Stimulated activated CD4-positive, alpha-beta T cell treated with anti-CD3 and anti-CD28 coated beads, TNF-alpha, amount 100 ng/mL, for 24 hours (primary cell): ENCODE measurements at places on chromosomes 3 and 15.

- DNase-seq = no peak
Measured at GRCh38 chr15:94412979-94413746, 181.8 kb downstream of the MCTP2 start.

DNA sequence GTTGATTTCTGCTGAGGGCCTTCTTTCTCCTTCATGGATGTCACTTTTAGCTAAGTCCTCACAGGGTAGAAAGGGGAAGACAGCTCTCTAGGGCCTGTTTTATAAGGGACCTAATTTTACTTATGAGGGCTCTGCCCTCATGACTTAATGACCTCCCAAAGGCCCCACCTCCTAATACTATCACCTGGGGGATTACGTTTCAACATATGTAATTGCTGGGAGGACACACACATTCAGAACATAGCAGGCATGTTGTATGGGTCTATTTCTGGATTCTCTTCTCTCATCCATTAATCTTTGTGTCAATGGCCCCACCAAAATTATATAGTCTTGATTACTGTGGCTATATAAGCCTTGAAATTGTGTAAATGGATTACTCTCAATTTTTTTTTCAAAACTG lies 255.0 kb downstream of the CLSTN2 start:
- no peak for DNase-seq

- no peak for DNase-seq
Measured at GRCh38 chr15:75459581-75459980, 8.1 kb upstream of the SIN3A start.

DNA sequence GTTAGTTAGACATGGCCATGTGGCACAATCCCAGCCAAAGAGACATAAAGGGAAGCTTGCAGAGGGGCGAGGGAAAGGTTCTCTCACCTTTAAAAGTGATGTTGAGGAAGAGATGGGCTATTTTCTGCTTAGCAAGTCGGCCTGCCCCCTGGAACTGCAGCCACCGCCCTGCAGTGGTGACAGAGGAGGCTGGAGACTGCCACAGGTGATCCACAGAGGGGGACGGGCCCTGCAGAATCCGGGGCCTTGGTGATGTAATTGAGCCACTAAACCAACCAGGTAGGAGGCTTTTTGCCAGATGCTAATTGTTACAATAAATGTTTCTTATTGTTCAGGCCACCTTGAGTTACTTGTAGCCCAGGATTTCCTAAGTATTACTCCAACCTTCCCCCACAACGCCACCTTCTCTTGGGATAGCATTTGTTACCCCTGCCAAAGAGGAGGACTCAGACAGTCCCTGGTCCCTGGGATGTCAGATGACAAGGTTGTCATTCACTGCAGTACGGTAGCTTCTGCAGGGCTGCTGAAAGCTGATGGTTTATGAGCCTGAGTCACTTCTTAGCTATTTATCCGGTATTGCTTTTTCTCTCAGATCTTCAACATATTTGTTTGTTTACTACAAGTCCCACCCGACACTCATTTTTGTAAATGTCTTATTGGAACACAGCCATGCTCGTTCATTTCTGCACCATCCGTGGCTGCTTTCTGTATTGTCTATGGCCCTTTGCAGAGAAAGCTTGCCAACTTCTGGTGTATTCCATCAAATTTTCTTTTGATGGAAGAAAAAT lies 63.3 kb upstream of the SEC61A1 start:
- no peak for DNase-seq

- no peak for DNase-seq
Measured at GRCh38 chr15:63985221-63986184, 60.8 kb downstream of the DAPK2 start.

DNA sequence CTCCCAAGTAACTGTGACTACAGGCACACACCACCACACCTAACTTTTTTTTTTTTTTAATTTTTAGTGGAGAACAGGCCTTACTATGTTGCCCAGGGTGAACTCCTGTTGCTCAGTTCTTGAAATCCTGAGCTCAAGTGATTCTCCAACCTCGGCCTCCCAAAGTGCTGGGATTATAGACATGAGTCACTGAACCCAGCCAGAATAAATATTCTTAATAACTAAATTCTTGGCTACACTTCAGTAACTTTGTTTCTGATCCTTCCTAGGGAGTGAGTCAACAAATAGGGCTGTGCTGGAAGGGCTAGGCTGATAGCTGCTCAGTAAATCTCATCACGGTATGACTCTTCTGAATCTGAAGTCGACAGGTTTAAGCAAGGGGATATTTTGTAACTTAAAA lies 56.6 kb downstream of the P3H2 start:
- DNase-seq = no peak

DNA sequence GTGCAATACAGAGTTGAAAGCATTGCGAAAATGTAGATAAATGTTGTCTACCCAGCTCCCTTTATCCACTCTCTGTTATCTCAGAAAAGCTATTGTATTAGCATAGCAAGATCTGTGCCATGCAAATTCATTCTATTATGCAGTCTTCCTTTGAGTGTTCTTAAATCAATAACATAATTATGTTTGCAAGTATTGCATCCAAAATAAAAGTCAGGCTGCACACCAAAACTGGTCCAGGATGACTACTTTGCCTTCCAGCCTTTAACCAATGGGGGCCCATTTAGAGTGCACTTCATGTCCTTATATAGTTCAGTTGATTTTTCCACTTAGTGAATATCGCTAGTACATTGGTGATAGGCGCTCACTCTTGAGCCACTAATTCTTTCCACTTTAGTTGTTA lies 107.4 kb upstream of the MLF1 start:
- DNase-seq = no peak

GRCh38 chr15:58401276-58401675 lies 30.5 kb upstream of the LIPC start:
- DNase-seq = no peak

DNA sequence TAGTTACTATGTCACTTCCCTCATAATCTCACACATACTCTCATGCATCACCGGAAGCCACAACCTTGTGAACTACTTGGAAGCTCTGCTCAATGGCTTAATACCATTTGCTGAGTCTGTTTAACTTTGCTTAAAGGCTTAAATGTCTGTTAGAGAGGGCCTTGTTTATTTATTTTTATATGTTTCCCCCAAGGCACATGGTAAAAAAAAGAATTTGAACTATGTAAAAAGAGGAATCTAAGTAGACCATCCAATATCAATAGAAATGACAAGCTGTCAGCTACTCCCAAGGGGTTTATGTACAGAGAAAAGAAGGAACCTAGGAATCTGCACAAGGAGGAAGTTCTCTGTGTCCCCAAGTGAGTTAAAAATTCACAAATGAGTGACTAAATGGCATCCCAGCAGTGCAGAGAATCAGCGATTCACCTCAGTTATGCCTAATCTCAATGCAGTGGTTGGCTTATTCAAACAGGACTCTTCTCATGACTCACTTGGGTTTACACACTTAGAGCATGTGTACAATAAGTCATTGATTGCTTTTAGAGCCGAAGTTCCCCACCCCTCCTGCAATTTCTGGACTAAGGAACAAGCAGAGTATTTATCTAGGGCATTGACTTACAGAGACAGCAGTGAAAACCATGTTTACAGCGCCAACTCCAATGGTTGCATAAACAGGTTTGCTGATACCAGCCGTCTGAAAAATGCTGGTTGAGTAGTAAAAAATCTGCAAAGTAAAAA lies 24.4 kb downstream of the SLC2A2 start:
- no peak for DNase-seq

DNA sequence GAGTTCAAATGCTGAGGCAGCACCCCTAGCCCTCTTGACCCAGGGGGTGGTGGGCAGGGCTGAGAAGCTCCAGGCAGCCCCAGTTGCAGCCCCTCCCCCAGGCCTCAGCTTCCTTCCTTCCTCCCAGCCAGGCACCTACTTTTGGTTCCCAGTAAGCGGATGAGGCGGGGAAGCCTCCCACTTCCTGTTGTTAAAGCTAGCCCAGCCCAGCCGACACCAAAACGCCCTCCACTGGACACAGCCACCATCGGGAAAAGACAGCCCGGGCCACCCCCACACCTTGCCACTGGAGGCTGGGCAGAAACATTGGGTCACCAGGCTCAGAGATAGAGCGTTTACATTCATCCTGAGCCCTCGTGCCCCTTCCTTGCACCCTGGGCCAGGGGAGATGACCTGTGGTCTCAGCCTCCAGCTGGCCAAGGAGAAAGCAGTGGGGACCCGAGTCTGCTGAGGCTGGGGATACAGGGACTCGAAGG lies 3.5 kb downstream of the DUSP7 start:
- no peak for DNase-seq
